Activated T-helper 1 cell treated with anti-CD3 and anti-CD28 coated beads, Interleukin-2, amount 50 U/mL, for 16 hours (primary cell): ENCODE measurements at places on chromosomes 2 and 18.

DNA sequence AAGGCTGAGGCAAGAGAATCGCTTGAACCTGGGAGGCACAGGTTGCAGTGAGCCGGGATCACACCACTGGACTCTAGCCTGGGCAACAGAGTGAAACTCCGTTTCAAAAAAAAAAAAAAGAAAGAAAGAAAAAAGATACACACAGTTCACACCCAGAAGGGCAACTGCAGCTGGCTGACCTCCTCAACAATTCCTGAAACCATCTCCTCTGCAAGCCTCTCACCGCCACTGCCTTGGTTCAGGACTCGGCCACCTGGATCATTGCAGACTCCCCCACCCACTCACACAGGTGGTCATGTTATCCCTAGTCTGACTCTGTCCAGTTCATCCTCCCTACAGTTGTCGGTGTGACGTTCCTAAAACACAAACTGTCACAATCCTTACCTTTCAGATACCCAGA lies 2.2 kb downstream of the CYS1 start:
- DNase-seq, result no peak

GRCh38 chr18:58438958-58439300 lies 190.0 kb downstream of the ALPK2 start:
- DNase-seq, result no peak

GRCh38 chr2:159200498-159200897 lies 86.0 kb downstream of the WDSUB1 start:
- DNase-seq, result no peak

DNA sequence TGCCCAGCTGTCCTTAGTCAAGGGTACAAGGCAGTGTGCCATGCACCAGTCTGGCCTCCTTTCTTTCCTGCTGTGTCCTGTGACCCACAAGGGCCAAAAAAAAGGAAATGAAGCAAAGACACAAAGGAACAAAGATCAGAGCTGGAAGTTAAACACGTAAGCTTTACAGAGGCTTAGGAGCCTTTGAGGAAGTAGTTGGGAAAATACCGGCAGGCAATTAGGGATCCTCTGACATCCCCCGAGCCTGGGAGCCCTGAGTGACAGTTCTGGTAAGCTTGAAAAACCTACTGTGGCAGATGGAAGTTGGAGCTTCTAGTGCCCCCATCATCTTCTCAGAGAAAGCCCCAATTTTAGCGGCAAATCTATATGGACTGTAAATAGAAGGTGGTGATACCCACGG lies 78.5 kb downstream of the SPRED2 start:
- DNase-seq, result no peak

DNA sequence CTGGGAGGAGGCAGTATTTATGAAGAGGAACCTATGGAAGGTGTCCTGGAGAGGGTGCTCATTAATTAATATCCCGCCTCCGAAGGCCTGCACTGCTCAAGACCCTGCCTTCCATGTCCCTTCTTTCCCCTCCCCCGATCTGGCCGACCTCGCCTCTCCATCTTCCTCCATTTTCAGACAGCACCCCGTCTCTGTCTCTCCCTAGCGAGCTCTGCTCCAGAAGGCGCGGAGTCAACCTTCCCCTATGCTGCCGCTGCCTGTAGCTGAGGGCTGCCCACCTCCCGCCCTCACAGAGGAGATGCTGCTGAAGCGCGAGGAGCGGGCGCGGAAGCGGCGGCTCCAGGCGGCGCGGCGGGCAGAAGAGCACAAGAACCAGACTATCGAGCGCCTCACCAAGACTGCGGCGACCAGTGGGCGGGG lies 1.1 kb upstream of the WBP1 start:
- no peak for DNase-seq

DNA sequence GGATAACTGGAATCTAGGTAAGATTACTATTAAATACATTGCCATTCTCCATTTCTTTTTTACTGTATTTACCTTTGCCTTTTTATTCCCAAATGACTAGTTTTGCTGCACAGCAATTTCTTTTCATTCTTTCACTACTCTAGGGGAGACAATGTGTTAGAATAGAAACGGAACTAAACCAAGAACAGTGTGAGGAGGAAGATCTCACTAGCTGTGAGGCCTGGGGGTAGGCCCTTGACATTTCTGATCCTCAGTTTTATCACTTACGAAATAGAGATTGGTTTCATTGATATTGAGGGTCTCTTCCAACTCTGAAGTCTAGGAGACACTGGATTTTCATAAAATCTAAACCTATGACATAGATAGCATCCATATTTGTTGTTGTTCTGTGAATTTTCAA lies 191.1 kb downstream of the IKZF2 start:
- no peak for DNase-seq

- DNase-seq, result no peak
These were observed 190.8 kb downstream of the TMEM247 start for GRCh38 chr2:46669996-46670793.

DNA sequence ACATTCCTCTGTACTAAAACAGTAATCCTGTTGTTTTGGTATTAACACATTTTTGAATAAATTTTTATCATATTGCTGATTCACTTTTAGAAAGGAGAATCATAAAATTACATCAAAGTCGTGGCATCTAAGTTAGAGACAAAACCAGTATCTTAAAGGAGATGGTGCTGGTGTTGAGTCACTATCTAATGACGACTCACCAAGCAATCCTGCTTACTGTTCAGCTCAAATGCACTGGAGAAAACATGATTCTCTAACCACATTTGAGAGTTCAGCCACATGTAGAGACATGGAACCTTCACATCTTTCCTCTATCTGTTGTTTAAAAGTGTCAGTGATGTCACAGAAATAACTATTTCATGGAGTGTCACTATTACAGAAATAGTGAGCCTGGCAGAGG lies 473.8 kb downstream of the TGIF1 start:
- DNase-seq, result no peak

DNA sequence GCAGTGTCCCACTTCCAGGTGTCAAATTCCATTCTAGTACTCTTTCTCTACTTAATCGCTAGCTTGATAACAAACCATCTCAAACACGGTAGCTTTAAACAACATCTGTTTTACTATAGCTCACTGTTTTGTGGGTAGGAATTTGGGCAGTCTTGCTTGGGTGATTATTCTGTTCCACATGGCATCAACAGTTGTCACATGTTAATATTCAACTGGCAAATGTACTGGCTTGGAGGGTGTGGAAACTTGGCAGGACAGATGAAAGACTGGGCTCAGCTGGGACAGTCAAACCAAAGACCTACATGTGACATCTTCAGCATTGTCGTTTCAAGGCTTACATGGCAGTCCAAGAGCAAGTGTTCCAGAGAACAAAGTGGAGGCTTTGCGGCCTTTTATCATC lies 241.8 kb downstream of the PTH2R start:
- no peak for DNase-seq

DNA sequence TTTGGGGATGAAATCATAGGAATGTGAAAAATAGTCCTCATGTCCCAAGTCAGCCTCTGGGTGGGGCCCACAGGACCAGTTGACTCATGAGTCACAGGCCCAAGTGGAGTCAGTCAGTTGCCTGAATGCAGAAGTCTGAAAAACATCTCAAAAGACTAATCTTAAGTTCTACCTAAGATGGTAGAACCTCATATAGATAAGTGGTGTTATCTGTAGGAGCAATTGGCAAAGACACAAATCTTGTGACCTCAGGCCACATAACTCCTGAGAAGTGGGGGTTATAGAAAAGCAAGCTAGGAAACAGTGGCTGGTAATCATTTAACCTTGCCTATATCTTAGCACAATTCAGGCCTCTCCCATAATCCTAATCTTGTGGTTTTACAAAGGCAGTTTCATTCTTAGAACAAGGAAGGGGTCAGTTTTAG lies 257.1 kb upstream of the SPOPL start:
- DNase-seq, result no peak

DNA sequence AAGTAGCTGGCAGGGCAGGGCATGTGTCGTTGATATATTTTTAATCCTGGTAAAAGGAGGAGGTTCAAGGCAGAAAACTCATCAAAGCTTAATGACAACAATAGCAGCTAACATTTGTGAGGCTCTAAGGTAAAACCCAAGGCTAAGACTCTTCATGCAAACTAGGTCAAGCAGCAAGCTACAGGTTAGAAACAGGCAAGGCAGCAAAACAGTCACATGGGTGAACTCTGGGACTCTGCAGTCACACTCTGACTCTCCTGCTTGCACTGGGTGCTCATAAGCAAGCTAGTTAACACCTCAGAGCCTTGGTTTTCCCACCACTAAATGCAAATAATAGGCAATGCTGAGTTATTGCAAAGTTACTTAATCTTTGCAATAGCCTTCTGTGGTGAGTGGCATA lies 7.9 kb downstream of the IL1RN start:
- no peak for DNase-seq
